Stimulated activated CD8-positive, alpha-beta memory T cell treated with anti-CD3 and anti-CD28 coated beads, Interleukin-4, amount 100 ng/mL, for 1 hour (primary cell): ENCODE measurements at places on chromosomes 16 and 17.

- DNase-seq, result no peak
These were observed 21.3 kb downstream of the OTOA start for GRCh38 chr16:21685034-21685455.

DNA sequence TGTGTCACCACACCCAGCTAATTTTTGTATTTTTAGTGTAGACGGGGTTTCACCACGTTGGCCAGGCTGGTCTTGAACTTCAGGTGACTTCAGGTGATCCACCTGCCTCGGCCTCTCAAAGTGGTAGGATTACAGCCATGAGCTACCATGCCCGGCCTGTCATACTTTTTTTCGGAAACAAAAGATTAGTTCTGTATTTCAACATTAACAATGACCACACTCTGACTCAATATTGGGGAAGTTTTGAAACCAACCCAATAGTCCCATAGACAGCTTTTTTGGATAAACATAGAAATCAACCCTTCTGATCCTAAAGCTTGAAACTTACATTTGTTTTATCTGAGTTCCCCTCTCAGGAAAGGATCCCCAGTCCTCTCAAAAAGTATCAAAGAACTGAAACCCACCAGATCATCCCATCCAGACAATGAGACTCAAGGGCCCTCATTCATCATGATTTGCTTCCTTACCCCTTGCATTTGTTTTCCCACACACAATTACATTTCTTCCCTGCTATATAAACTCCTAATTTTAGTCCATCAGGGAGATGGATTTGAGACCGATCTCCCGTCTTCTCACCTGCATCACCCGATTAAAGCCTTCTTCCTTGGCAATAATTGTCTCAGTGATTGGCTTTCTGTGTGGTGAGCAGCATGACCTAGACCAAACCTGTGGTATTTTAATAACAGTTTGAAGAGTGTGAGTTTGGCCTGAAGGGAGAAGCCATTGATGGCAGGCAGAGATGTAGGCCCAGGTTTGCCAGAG, 7.2 kb upstream of the AGRP start:
- no peak for DNase-seq

- DNase-seq, result no peak
These were observed 90.2 kb upstream of the ERCC4 start for GRCh38 chr16:13829697-13830299.

GRCh38 chr17:39277110-39277509, 51.4 kb upstream of the STAC2 start:
- DNase-seq, result no peak

- no peak for DNase-seq
These were observed 16.6 kb downstream of the LDHD start for GRCh38 chr16:75099738-75100602.

DNA sequence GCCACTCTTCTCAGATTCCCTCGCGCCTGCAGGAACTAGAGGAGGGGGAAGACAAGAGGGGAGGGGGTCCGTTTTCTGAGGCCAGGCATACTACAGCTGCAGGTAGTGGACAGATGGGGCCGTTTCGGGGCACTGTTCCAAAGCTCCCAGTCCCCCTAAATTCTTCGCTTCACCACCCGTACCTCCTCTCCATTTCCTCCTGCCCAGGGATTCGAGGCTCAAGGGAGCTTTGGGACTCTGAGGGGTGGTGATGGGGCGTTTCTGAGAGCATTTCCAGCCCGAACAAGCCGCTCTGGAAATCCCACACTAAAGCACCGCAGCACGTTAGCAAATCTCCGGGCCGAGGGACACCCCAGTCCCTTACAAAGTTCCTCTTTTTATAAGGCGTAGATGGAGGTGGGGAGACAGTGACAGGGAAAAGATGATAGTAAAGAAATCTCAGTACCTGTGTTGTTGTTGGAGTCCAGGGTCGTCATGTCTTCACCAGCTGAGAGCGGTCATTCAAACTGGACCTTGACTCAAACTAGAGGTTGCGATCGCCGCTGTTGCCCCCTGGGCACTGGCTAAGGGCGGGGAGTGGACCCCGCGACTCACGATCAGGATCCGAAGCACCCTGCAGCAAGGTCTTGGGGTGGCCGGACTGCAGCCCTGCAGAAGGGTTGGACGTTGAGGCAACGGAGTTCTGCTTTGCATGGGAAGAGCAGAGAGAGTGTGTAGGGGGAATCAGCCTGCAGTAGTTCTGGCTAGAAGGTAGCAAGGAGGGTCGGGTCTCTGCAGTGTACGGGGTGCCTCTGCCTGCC, 570 bp downstream of the NR1D1 start:
- DNase-seq, result no peak

- DNase-seq, result no peak
These were observed 15.1 kb upstream of the DHX8 start for GRCh38 chr17:43468691-43469139.

DNA sequence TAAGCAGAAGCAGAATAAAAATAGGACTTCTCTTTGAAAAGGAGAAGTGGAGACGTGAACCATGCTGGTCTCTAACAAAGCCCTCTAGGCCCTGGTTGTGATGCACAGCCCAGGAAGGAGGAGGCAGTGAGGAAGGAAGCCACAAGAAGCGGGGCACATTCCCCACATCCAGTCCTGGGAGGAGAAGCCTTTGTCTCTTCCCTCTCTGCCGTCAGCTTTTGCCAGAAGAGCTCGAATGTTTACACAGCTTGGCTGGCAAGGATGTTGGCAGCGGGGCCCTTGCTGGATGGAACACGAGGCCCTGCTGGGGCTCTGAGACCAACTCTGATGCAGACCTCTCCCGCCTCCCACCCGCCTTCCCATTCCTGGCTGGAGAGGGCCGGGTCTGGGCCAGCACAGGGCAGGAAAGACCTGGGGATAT, 91.3 kb downstream of the MAF start:
- DNase-seq, result no peak

DNA sequence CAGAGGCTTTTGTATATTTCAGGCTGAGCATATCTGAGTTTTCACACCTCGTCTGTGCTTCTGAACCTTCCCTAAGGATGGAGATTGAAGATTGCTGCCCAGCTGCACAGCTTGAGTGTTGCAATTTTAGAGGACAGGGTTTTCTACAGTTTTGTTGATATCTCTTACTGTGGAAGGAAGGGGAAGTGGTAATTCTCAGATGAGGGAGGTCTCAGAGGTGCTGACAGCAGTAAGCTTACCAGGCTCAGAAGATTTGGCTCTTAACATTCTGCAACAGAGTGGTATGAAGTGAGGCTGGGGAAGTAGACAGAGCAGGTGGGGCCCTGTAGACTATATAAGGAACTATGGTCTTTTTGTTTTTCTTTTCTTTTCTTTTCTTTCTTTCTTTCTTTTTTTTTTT, 45.8 kb upstream of the ARHGAP17 start:
- DNase-seq, result no peak

DNA sequence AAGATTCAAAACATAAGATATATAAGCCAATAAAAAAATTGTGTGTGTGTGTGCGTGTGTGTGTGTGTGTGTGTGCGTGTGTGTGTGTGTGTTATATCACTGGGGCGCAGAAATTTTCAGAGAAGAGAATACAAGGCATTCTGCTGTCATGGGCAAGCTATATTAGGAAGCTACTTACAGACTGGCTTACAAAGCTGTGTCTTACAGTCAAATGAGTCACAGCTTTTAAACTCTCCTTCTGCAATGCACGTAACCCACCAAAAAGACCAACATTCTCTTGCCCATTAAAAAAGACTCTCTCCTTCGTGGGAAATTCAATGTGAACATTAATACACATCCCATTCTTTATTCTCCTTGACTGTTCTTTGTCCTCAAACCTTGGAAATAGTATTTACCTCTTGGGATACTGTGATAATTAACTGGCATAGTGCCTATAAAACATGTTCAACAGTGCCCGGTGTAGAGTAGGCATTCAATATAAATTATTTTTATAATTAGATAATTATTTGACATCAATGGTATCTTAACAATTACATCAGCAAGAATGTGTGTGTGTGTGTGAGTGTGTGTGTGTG, 860.4 kb upstream of the SOX9 start:
- DNase-seq, result no peak

DNA sequence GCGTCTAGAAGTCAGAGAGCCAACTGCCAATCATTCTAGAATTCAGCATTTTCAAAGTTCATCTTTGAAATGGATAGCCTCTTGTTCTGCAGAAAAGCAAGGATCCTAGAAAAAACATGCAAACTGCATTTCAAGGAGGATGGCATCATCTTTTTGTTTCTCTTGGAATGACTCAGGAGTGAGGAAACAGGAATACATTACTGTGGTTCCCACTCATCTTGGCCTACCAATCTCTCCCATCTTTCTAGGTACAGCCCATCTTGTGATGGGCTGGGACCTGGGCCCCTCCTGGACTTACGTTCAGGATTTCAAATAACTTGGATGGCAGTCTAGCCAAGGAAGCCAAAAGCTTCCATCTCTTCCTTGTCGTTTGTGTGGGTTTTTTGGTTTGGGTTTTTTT, 363.4 kb downstream of the CDH13 start:
- no peak for DNase-seq

DNA sequence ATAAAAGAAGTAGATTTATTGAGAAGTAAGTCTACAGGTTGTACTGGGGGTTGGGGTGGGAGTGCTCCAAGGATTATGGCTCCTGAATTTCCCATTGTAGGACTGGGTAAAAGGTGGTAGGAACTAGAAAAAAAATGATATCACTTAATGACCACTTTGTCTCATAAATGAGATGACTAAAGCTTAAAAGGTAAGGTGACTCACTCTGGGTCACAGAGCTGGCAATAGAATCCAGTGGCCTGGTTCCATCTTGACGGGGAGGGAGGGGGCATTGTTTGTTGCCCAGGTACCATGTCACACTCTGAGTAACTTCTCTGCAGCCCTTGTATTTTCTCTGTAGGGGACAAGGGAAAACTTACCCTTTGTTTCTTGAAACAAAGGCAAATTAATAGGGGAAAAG, 126.1 kb downstream of the PITPNC1 start:
- no peak for DNase-seq

DNA sequence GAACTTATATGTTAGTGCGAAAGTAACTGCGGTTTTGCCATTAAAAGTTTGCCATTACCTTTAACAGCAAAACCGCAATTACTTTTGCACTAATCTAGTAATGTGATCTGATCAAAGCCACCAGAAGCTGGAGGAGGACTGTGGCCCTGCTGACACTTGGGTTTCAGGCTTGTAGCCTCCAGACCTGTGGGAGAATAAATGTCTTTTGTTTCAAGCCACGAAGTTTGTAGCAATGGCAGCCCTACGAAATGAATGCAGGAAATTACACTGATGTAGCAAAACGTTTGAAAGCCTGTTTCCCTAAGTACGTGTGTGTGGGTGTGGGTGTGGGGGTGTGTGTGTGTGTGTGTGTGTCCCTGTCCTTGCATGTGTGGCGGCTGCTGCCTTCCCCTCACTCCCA, 66.6 kb downstream of the WSB1 start:
- no peak for DNase-seq

GRCh38 chr16:5205361-5206040, 107.9 kb upstream of the EEF2KMT start:
- no peak for DNase-seq

DNA sequence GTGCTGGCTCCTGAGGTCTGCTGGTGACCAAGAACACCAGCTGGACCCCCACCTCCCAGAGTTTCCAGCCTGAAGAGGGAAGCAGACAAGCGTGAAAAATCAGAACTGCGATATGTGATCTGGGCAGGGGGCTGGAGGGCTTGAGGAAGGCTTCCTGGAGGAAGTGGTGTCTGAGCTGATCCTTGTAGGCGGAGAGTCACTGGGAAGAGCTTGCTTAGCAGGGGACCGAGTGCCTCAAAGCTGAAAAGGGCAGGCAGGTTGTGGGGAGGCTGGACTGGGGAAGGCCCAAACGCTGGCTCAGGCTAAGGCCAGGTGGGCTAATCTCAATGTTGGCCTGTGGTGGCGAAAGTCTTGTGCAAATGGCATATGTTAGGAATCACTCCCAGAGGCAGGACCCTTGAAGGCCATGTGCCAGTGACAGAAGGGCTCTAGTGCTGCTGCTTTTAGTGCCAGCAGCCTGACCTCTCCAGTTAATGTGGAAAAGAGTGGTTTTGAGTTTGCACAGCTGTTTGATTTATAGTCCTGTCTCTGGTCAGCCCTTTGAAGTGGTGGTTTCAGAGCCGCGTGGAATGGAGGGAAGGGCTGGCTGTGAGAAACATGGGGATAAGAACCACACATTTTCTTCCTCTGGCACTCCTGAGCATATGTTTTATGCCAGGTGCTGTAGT, 85.3 kb upstream of the LGALS9 start:
- DNase-seq, result no peak

DNA sequence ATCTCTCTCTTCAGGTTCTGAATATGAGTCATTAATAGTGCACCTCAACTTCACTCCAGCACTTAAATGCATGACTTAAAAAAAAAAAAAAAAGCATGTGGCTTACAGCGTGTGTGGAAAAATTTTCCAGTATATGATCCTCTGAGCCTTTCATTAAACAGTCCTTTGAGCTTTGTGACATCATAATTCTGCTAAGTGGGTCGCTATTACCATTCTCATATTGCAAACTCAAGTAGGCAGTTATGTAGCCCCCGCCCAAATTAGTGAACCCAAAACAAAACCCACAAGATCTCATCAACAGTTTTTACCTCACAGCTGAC, 672 bp downstream of the CMTR2 start:
- no peak for DNase-seq

DNA sequence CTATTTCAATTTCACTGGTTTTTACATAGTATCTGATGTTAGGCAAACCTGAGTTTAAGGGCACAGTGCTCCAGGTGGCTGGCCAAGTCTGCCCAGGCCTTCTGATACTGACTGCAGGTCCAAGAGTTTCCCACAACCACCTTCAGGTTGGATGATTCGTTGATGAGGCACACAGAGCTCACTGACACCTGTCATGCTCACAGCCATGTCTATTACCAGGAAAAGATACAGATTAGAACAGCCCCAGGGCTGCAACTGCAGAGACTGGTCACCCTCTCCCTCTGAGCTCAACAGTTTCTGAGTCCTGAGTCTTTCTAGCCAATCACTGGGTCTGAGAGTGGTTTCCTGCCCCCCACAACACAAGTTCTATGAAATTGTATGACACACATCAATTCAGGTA, 37.2 kb downstream of the MEAK7 start:
- no peak for DNase-seq

DNA sequence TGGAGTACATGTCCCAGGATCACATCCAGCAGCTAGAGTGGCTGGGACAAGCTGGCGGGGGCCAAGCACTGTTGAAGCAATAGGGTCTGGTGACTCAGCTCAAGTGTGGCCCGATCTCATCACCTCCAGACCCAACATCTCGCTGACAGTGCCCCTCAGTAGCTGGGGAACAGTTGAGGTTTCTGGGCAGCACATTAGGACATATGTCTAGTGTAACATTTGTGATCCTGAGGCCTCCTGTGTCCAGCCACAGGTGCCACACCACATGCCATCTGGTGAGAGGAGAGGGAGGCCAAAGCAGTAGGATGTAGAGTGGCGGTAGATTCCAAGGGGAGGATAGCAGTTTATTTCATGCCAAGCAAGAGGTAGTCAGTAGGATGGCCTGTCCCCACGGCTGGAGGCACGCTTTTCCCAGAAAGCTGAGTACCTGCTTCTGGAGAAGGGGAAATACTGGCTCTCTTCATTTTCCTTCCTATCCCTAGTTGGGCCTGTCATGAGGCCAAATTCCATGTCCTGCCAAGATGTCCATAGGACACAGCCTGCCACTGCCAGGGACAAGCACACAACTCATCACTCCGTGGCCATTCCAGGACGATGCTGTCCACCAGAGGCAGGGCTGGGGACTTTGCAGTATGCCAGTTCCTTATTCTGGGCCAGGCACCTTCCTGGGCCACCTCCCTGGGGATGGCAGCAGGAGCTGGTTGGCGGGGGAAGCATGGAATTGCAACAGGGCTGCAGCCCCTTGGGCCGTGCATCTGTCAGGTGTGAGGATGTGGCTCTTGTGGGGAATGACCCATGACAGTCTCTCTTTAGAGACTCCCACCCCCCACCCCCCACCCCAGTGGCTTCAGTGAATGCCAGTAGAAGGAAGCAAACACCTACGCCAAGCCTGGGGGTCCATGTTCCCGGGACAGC, 24.0 kb downstream of the GGA3 start:
- DNase-seq, result no peak

- DNase-seq, result peak; percentile 25
These were observed 505 bp upstream of the COG1 start for GRCh38 chr17:73192206-73192893.
